ENCODE measurements at places on chromosomes 2 and 18.

DNA sequence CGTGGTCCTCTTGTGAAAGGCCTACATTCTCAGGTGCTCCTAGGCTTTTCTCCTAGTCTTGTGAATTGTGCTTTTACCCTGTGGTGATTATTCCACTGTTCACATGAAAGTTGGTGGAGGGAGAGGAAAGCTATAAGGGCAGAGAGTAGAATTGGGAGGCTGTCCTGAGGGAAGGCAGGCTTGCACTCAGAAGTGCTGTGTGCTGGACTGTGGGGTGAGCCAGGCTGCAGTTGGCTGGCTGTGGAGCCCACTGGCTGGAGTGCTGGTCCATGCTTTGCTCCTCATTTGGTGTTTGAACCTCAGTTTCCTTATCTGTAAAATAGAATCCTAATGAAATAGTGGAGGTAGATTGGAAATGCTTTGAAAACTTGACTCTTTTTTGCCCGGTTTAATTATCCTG is 21.3 kb downstream of the LIMS1 start:
- no peak for DNase-seq

DNA sequence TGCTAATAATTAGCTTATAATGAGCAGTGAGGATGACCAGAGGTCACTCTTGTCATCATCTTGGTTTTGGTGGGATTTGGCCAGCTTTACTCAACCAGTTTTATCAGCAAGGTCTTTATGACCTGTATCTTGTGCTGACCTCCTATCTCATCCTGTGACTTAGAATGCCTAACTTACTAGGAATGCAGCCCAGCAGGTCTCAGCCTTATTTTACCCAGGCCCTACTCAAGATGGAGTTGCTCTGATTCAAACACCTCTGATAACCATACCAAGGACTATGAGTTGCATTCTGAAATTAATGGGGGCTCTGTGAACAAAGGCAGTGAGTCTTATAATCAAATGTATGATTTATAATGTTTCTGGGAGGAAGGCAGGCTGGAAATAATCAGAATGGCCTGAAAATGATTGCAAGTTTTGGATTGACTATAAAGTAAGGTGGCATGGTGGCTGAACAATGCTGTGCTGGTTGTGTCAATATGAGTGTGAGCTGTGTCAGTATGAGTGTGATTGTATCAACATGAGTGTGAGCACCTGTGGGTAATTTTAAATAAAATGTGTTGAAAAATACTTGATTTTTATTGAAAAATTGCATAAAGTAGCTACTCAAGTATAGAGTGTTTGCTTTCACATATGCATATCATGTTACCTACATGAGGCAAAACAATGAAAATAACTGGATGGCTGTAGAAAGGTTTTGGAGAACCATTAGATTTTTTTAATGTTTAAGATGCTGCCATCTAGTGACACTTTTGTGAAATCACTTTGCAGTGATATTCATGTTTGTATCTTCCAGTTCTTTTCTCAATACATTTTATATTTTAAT is 103.0 kb downstream of the KYNU start:
- DNase-seq = peak; percentile 9

- no peak for DNase-seq
Measured at GRCh38 chr18:30142870-30143269, 899.7 kb downstream of the DSC3 start.

DNA sequence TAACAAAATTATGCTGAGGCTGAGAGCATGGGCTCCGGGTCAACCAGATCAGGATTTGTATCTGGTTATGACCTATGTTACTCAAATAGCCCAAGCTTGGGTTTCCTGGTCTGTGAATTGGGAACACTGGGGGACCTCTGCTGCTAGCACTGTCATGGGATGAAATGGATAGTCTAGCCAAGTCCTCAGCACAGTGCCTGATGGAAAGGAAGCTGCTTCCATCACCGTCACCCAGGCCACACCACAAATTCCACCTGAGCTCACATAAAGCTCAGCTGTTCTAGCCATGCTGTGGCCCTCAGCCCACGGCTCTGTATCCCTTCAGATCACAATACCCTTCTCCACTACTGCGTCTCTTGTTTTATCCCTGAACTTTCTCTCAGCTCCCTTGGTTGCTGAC is 179.6 kb upstream of the SP5 start:
- no peak for DNase-seq

DNA sequence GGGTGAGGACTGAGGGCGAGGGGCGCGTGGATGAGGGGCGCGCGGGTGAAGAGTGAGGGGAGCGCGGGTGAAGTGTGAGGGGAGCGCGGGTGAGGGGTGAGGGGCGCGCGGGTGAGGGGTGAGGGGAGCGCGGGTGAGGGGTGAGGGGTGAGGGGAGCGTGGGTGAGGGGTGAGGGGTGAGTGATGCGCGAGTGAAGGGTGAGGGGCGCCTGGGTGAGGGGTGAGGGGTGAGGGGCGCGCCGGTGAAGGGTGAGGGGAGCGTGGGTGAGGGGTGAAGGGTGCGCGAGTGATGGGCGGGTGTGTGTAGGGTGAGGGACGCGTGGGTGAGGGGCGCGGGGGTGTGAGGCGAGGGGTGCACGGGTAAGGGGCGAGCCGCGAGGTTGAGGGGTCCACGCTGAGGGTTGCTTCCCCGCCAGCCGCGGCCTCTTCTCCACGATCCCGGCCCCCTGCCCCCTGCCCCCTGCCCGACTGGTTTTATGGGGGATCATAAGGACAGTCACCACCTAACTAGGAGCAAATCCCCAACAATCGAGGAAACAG is 1.1 kb upstream of the SLC66A2 start:
- no peak for DNase-seq

DNA sequence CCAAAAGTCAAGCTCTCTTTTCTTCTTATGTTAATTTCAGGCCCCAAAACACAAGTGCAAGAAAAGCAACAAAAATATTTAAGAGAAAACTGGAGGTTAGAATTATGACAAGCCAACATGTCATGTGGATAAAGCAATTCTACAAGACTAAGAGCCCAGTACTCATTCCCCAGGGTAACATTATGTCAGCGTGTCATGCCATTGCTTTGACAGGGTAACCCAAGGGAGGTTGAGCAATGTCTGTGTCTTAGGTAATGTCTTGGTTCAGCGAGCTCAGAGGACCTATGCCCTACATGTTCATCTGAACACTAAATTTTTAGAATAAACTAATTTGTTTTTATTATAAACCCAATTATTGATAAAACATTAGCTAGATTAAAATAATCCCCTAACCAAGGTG is 173.2 kb upstream of the ZNF804A start:
- DNase-seq = no peak

GRCh38 chr2:166419616-166419934 is 43.8 kb upstream of the SCN9A start:
- DNase-seq = peak; percentile 17

GRCh38 chr2:82239176-82239575 is 1934.6 kb upstream of the LRRTM1 start:
- DNase-seq = no peak

- no peak for DNase-seq
Measured at GRCh38 chr2:69358914-69359313, 28.1 kb downstream of the GFPT1 start.

- DNase-seq = peak; percentile 55
Measured at GRCh38 chr2:220276741-220277444, 649.5 kb downstream of the SLC4A3 start.

DNA sequence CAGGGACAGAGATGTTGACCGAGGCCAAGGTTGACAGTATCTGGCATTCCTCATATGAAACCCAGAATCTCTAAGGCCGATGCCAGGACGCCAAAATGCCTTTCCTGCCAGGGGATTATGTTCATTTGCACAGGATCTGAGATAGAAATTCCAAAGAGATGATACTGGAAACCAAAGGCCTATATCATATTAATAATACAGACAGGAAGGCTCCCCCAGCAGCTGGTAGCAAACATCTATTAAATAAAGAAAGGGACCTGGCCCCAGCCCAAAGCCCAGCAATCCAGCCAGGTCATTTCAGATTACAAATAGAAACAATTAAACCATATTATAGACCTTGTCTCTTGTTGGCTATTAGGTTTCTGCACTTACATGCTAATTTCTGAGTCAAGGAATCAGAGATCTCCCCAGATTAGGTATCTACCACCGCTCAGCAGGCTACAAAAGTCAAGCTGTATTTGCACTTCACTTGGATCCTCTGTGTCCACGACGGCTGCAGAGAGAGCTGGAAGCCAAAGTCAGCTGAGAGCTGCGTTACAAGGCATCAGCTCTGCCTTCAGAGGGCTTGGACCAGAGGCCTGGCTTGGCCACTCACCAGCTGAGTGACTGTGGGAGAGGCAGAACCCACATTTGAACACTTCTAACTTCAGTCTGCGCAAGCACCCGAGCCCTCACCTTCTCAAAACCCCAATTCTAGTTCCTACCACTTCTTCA is 269.3 kb upstream of the SIX2 start:
- no peak for DNase-seq

DNA sequence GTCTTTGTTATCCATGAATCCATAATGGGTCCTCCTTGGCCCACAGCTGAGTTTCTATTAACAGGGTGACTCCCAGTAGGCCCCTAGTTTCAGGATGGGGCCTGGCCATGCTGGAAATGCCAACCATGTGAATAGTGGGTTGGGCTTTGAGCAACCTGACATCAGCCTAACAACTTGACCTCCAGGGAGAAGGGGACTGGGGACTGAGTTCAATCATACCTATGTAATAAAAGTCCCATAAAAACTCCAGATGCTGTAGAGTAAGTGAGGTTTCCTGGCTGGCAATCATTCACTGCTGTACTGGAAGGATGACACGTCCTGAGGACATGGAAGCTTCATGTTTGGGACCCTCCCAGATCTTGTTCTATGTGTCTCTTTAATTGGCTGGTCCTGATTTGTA is 7.9 kb downstream of the REV1 start:
- no peak for DNase-seq

GRCh38 chr18:74638210-74638609 is 40.5 kb downstream of the ZNF407 start:
- no peak for DNase-seq

- DNase-seq = no peak
Measured at GRCh38 chr2:155727187-155727895, 605.2 kb downstream of the NR4A2 start.

DNA sequence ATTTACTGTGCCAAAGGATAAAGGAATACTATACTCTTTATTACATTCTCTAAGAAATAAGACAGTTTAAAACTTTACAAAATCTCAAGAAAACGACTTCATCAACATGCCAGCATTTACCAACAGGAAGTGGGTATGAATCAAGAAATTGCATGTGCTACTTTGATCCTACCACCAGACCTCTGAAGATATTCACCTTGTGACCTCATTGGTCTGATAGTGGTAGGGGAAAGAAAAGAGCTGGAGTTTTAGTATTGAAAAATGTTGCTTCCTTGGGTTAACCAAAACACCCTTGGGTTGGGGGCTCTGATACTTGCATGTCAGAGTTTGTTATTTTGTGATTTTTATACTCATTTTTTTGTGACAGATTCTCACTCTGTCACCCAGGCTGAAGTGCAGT is 84.1 kb upstream of the LPIN2 start:
- DNase-seq = no peak

- DNase-seq = no peak
Measured at GRCh38 chr2:27000228-27000627, 29.8 kb downstream of the MAPRE3 start.

DNA sequence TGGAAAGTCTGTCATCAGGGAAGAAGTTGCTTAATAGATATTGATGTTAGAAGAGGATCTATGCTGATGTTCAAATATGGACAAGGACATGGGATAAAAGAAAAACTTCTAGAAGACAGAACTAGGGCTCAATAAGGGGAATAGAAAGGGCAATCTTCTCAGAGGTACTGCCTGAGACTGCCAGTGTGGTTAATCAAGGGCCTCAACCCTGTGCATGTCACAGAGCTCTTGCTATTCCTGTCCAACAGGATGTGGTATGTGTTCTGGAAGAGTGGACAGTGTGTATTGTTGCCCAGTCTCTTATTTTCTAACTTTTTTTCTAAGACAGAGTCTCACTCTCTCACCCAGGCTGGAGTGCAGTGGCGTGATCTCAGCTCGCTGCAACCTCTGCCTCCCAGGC is 27.8 kb upstream of the RNF125 start:
- no peak for DNase-seq

GRCh38 chr2:160440888-160441287 is 52.7 kb downstream of the RBMS1 start:
- no peak for DNase-seq

DNA sequence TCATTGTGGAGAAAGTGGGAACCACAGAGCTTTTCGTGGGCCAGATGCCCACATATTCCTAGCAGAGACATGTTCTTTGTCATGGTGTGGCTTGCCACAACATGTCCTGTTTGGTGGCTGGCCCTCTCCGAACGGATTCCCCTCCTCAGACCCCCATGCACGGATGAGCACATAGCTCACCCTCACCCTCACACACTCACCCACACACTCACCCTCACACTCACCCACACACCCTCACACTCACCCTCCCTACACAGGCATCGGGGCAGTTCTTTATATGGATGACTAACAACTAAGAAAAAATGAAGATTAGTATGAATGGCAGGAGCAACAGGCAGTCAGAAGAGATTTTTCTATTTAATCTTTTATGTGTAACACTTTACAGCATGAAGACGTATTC is 149.9 kb downstream of the ZNF236 start:
- no peak for DNase-seq

DNA sequence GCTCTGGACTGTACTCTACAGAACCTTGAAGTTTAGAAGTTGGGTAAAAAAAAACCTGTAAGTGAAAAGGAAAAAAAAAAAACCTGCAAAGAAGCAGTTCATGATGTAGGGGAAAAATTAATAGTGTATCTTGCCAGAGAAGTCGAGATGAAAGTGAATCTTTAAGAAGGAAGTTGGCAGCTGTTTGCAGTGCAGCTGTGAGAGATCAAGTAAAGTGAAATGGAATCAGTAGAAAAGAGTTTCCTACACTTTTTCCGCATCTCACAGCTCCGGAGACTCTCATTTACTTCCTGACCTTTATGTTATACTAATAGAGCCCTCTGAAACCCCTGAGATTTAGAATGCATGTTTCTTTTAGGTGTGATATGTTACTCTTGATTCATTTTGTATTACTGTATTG is 19.2 kb downstream of the RNMT start:
- DNase-seq = no peak

- DNase-seq = no peak
Measured at GRCh38 chr18:22546905-22547570, 129.3 kb upstream of the CTAGE1 start.

DNA sequence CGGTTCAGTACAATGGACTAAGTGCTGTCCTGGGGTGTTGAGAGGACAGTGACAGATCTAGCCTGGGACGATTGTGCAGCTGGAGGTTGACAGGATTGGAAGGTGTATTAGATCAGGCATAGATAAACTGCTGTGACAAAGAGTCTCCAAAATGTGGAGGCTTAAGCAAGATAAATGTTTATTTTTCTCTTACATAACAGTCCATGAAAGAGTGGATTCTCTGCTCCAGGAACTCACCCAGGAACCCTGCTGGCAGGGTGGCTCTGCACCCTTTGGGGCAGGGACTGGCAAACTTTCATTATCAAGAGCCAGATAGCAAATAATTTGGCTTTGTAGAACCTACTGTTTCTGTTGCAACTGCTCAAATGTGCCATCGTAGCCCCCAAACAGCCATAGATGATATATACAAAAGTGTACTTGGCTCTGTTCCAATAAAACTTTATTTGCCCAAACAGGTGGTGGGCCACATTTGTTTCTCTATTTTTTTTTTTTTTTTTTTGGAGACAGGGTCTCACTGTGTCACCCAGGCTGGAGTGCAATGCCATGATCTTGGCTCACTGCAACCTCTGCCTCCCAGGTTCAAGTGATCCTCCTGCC is 9.7 kb downstream of the HRH4 start:
- no peak for DNase-seq

GRCh38 chr2:9629222-9630116 is 1.3 kb downstream of the YWHAQ start:
- DNase-seq = no peak

GRCh38 chr18:21853775-21854552 is 113.4 kb downstream of the MIB1 start:
- DNase-seq = no peak
